ENCODE measurements at places on chromosomes 3 and 15.

DNA sequence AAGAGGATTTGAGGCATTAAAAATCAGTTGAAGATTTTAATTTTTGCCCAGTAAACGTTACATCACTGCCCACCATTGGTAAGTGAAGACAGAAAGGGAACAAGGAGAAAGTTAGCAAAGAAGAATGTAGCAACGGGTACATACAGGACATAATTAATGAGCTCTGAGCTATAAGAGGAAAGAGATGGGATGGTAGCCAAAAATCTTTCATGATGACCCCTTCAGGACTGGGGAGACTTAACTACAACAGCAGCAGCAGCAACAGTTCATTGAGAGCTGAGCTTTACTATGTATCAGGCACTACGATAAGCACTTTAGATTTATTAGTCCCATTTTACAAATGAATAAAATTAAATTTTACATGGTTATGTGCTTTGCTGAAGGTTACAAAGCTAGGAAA lies 18.4 kb downstream of the EMC4 start:
- DNase-seq = no peak

DNA sequence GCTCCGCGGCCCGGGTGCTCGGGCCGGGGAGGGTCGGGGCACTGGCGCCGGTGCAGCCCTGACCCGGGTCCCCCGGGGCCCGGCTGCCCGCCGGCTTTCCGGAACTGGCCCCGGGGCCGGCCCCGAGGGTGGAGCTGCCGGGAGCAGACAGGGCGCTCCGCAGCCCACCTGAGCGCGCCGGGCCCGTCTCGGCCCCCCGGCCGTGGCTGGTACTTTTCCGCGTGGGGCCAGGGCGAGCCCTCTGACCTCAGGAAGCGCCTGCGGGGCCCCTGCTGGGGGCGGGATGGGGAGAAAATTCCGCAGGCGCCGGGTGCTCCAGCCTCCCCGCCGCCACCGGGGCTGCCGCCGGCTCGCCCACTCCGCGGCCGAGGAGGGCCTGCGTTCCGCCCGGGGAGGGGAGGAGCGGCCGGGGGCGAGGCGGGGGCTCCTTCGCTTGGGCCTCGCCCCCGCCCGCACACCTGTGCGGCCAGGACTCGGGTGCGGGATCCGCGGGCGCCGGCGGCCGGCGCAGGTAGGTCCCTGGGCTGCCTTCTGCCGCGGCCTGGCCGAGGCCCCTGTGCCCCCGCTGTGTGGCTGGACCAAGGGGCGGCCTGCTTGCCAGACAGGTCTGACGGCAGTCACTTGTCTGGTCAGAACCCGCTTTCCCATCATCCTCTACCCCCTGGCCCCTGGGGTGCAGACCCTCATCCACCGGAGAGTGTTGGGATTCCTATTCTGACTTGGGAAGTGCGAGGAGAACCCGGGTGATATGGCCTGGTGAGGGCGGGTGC lies 3.5 kb downstream of the FURIN start:
- DNase-seq = no peak

DNA sequence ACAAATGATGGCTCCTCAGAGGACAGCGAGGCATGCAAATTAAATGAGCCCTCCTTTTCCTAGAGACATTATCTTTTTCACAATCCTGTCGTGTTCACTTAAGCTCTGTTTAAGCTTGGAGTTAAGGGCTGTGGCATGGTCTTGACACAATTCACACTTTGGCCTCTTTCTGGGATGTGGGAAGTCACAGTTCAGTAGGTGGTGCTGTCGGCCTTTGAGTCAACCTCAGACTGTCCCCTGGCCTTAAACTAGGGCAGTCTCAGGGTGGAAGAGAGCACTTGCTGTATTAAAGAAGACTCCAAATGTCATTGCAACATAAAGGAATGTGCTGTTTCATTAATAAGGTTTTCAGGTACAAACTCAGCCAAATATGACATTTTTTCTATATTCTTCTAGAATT lies 351.0 kb downstream of the MCTP2 start:
- DNase-seq = no peak

- peak; percentile 43 for DNase-seq
Measured at GRCh38 chr3:69282181-69282580, 103.7 kb downstream of the FRMD4B start.

Data from activated CD8-positive, alpha-beta memory T cell treated with anti-CD3 and anti-CD28 coated beads for 4 hours (primary cell).